Lower lobe of right lung (tissue), 2 donors: ENCODE measurements at places on chromosomes 6 and 20.
A peak's percentile ranks its signal among the peaks of the same experiment; 100 is the strongest.

GRCh38 chr6:150713931-150714330 lies 114.2 kb downstream of the PLEKHG1 start:
- no peak for DNase-seq
- no peaks in the 10 kb centered on the region for H3K36me3 ChIP-seq
- peaks cover 30% of the 10 kb centered on the region for H3K4me1 ChIP-seq
- no peak overlapping the region for H3K27ac ChIP-seq

- H3K36me3 ChIP-seq = no peaks in the 10 kb centered on the region
- H3K27me3 ChIP-seq = no peaks in the 10 kb centered on the region
- DNase-seq = no peak
- H3K27ac ChIP-seq = peak overlapping the region; percentile 76
- peak overlapping the region; percentile 93 for H3K4me3 ChIP-seq
- peaks cover 7% of the 10 kb centered on the region for H3K4me1 ChIP-seq
Observed at GRCh38 chr6:46652232-46652602, 401 bp downstream of the CYP39A1 start.

DNA sequence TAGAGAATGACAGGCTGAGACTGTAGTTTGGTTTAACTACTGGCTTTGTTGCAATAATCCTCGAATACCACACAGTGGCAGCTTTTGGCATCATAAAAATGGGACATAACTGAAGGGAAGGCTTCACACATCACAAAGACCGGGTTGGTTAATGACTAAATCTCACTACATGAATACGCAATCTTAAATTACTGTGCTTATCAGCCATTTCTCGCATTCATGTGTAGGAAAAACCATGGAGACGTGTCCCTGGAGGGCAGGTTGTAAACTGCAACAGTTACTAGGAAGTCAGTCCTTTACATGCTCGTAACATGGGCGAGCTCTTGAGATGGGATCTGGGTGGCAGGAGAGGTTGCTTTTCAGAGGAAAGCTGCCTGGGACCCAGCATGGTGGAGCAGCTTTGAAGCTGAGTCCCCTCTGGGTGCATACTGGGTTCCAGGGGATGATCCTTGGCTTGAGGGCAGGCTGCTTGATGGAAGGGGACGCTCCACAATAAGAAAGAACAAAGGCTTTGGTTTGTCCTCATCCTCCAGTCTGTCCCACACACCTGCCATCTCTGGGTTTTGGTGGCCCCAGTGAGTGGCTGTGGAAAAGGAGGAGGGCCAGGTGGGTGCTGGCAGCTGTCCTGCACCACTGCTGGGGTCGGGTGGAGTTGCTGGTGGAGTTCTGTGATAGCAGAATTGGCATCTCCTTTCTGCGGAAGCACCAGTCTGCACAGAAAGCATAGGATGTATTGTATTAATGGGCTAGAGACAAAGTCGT lies 2.1 kb downstream of the RPS21 start:
- no peak for DNase-seq
- H3K27me3 ChIP-seq = no peaks in the 10 kb centered on the region
- H3K36me3 ChIP-seq = peaks cover 38% of the 10 kb centered on the region
- no peak overlapping the region for H3K4me3 ChIP-seq
- peaks cover 27% of the 10 kb centered on the region for H3K4me1 ChIP-seq

GRCh38 chr6:168376120-168376519 lies 56.5 kb upstream of the DACT2 start:
- no peaks in the 10 kb centered on the region for H3K4me1 ChIP-seq
- no peak overlapping the region for H3K27ac ChIP-seq
- DNase-seq = peak; percentile 20
- H3K36me3 ChIP-seq = no peaks in the 10 kb centered on the region

- peaks cover 1% of the 10 kb centered on the region for H3K4me1 ChIP-seq
- no peak overlapping the region for H3K27ac ChIP-seq
- H3K36me3 ChIP-seq = no peaks in the 10 kb centered on the region
- peaks cover 26% of the 10 kb centered on the region for H3K27me3 ChIP-seq
Observed at GRCh38 chr6:7535498-7535897, 6.0 kb upstream of the DSP start.

DNA sequence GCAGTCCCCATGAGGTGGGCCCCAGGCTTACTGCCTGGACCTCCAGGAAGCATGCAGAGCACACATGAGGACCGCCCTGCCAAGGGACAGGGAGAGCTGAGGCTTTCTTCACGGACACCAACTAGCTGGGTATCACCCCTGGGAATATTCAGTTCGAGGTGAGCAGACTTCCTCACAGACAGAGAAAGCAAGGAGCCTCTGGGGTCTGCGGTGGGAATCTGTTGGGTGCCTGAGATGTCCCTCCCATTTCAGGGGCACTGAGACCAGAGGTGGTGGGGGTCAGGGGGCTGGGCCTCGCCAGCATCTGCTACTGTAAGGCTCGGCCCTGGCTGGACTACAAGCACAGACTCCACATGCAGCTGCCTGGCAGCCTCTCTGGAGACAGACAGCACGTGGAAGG lies 74.3 kb upstream of the SYNDIG1 start:
- H3K4me1 ChIP-seq = no peaks in the 10 kb centered on the region
- no peak for DNase-seq
- no peak overlapping the region for H3K4me3 ChIP-seq
- no peak overlapping the region for H3K27ac ChIP-seq

DNA sequence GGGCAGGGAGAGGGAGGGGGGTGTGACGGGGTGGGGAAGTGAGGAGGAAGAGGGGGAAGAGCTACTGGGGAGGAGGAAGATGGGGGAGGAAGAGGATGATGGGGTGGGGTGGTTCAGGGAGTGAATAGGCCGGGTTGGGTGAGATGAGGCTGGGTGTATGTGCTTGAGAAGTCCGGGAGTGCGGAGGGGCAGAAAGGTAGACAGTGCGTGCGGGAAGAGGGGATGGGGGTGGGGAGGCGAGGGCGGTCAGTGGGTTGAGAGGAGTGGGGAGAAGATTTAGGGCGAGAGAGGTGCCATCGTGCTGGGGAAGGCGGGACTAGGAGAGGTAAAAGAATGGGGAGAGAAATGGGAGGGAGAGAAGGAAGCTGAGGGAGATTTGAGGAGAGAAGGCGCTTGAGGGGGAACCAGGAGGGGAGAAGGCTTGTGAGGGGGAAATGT lies 30.9 kb upstream of the NOTCH4 start:
- peaks cover 5% of the 10 kb centered on the region for H3K4me1 ChIP-seq
- no peaks in the 10 kb centered on the region for H3K27me3 ChIP-seq
- peak overlapping the region; percentile 45 for H3K4me3 ChIP-seq
- no peaks in the 10 kb centered on the region for H3K36me3 ChIP-seq
- H3K27ac ChIP-seq = peak overlapping the region; percentile 84
